Activated CD4-positive, alpha-beta memory T cell treated with anti-CD3 and anti-CD28 coated beads, Interleukin-2, amount 10 ng/mL, durations not matched to agents 7 days and 5 days (primary cell): ENCODE measurements at places on chromosomes 6 and 20. TPM values are rescaled to one million over a fixed set of nuclear protein-coding genes. Genes with fewer than 3 reads are reported as not detected.

ACSS1 gene
- 40.3 TPM for total RNA-seq

CALHM6 gene
- 11.2 TPM for total RNA-seq

AIF1 gene
- total RNA-seq: 11.7 TPM

STX11 gene
- 23.8 TPM for total RNA-seq

CTSA gene
- total RNA-seq: 64.6 TPM

SUMO4 gene
- 8.5 TPM for total RNA-seq

ITPR3 gene
- 55.1 TPM for total RNA-seq

HLA-DOB gene
- 1.5 TPM for total RNA-seq

ADAM33 gene
- total RNA-seq: not detected

IBTK gene
- 33.7 TPM for total RNA-seq

RSPH4A gene
- 0.10 TPM for total RNA-seq

SIGLEC1 gene
- 0.03 TPM for total RNA-seq

MYCT1 gene
- not detected for total RNA-seq

EDN3 gene
- total RNA-seq: 0.35 TPM

LAMP5 gene
- total RNA-seq: not detected

GRM4 gene
- total RNA-seq: not detected

RING1 gene
- 32.1 TPM for total RNA-seq
